NCI-H1436 treated with DMSO at 0.1 percent for 48 hours (cell line): ENCODE measurements at places on chromosomes 13 and 19.

GRCh38 chr13:37910790-37911189, 41.2 kb upstream of the TRPC4 start:
- DNase-seq = no peak

DNA sequence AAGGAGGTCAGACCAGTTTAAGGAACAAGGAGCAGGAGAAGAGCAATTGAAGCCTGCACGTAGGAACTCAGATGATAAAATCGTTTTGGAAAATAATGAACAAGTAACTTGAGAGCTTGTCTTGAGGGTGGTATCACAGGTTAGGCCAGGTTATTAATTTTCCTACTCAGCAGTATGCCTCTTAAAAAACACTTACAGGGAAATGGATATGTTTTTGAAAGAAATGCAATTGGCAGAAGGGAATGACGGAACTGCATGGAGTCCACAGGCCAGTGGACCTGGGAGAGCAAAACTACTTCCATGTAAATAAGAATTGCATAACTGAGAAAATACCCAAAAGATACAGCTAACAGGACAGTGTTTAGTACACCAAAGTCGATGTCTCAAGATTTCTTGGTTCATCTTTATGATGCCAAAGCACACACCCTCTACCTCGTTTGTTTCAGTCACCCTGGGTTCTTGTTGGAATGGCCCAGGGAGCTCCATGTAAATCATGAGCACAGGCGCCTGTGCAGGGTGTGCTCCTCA, 35.2 kb downstream of the MBNL2 start:
- no peak for DNase-seq

- DNase-seq = no peak
These were observed 9.4 kb downstream of the FOSB start for GRCh38 chr19:45477186-45477585.

DNA sequence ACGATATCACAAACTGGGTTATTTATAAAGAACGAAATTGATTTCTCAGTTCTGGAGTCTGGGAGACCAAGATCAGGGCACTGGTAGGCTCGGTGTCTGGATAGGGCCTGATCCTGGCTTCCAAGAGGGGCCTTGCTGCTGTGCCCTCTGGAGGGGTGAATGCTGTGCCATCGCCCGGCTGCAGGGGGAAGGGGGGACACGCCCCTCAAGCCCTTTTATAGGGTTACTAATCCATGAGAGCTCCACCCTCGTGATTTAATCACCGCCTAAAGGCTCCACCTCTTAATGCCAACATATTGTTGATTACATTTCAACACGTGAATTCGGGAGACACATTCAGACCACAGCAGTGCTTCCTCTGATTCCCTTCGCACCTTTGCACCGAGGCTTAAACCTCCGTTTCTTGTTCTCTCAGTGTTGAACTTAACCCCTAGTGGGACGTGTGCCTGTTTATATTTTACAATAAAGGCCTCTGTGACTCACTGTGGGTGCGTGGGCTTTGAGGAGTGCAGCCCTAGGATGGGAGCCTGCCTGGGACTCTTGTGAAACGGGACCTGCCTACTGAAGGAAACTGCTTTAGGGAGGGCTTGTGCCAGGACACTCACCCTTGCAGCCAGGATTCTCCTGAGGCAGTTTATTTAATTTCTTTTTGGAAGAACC, 52.4 kb upstream of the SPATA13 start:
- no peak for DNase-seq

GRCh38 chr13:95217920-95218830, 83.1 kb downstream of the ABCC4 start:
- no peak for DNase-seq

- no peak for DNase-seq
These were observed 199.2 kb downstream of the DLEU7 start for GRCh38 chr13:50644081-50644871.

DNA sequence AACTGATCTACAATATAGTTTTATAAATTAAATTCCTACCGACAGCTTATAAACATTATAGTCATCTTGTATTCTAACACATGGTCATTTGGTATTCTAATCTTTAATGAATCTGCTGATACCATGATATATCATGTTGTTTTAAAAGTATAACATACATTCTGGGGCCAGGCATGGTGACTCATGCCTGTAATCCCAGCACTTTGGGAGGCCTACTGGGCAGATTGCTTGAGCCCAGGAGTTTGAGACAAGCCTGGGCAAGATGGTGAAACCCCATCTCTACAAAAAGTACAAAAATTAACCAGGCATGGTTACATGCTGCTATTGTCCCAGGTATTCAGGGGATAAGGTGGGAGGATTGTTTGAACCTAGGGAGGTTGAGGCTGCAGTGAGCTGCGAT, 3.1 kb downstream of the ZNF383 start:
- DNase-seq = no peak

- no peak for DNase-seq
These were observed 31.2 kb downstream of the GAS6 start for GRCh38 chr13:113832631-113833030.

DNA sequence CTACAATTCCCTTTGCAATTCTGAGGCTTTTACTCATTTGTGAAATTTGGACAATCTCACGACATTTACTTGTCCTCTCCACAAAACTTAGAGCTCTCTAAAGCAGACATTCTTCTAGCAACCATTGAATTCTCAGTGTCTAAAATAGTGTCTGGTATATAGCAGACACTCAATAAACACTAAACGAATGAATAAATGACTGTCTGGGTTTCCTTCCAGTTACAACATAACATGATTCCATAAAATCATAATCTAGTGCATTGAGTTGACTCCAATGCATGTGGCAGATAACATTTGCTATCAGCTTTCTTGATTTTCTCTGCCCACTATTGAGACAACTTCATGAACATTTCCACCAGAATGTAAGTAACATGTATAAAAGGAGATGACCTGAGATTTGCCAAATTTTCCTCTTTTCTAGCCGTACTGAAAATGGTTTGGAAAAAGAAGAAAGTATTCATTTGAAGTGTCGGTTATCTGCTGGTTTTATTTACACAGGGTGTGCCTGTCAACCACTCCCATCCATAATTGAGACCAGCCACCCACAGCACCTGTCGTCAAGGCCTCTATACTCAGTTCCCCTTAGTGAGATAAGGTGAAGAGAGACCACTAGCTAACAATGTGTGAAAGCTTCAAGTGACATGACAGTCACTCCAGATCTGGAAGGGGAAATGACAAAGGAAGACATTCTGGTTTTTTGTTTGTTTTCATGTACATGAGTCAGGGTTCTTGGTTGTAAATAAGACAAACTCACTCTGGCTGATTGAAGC, 4.8 kb upstream of the SERP2 start:
- DNase-seq = no peak

GRCh38 chr13:47546391-47547225, 454.5 kb downstream of the SUCLA2 start:
- no peak for DNase-seq

DNA sequence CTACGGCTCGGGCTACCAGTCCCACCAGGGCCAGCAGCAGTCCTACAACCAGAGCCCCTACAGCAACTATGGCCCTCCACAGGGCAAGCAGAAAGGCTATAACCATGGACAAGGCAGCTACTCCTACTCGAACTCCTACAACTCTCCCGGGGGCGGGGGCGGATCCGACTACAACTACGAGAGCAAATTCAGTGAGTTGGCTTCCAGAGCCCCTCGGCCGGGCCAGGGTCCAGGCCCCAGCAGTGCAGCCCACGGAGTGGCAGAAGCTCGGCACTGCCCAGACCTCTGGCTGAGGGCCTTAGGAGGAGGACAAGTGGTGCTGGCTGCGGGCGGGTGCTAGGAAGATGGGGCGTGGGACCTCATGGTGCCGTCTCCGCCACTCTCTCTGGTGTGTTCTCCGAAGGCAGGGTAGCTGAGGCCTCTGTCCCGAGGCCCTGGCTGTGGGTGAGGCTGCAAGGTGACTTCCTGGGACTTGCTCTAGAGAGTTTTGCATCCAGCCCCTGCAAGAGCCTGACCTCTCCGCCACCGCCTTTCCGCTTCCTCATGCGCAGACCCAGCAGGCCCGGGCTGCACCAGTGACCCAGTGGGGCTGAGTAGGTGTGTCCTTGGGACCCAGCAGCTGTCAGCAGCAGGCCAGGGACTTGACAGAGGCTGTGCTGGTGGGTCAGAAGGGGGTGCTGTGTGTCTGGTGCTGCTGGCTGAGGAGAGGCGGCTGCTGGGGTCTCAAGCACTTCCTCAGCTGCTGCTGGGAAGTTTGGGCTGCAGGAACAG, 13.5 kb upstream of the QTRT1 start:
- no peak for DNase-seq

GRCh38 chr19:5996623-5997320, 18.8 kb upstream of the RANBP3 start:
- DNase-seq = no peak

DNA sequence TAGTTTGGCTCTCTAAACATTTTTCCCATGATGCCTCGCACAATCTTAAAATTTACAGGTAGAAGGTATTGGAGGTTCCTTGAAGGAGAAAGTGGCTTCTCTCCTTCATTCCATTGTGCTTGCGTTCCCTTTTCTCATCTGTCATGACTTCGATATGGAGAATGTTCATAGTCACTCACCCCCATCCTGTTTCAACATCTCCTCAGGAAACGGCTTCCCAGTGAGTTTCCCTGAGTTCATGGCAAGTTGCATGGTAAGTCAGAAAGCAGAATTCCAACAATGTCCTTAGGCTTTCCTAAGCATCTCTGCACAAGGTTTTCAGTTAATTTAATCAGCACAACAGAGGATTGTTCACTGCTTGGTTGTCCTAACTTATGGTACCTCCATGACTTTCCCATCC, 581.8 kb upstream of the SLITRK5 start:
- DNase-seq = no peak

GRCh38 chr13:39777021-39777420, 121.6 kb downstream of the COG6 start:
- no peak for DNase-seq

DNA sequence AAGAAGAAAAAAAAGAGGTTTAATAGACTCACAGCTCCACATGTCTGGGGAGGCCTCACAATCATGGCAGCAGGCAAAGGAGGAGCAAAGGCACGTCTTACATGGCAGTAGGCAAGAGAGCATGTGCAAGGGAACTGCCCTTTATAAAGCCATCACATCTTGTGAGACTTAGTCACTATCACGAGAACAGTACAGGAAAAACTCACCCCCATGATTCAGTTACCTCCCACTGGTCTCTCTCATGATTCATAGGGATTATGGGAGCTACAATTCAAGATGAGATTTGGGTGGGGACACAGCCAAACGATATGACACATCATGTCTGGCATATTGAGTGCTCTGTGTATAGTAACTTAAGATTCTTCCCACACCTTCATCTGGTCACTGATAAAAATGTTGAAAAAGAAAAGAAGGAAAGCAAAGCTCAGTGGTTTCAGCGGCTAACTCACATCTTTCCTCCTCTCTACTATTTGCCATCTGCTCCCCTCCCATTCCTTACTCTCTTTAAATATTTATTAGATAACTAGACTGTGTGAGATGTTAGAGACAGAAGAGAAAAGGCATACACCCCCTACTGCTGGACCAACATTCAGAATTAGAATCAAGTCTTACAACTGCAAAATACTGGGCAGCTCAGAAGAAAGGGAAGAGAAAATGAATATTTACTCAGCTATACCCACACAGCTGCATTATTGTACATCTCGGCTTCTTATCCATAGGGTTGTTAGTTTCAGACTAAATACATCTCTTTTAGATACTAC, 60.1 kb upstream of the AKAP11 start:
- DNase-seq = no peak

GRCh38 chr13:31200637-31200971, 829 bp downstream of the B3GLCT start:
- no peak for DNase-seq

DNA sequence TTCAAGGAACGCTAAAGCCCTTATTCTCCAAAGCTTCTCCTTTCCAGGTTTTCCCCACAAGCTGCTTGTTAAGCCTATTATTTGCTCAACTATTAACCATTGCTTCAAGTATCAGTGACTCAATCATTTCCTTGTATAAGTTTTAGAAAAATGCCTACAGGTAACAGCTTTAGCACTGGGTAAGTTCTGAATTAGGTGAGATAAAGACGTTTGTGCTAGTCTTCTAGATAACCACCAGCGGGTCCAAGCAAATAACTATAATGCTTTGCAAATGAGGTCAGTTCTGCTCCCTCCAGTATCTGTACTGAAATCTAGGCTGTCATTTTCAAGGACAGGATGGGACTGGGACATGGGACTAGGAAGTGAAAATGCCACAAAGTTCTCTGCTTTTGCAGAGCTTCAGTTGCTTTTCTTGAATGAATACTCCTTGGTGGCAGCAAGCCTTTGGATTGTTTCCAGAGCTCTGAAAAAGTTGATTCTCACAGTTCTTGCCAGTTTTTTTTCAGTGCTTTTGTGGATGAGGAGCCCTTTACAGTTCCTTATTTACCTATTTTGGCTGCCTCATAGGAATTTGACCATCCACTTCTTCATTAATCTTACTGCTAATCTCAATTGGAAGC, 1487.7 kb downstream of the EFNB2 start:
- no peak for DNase-seq

GRCh38 chr19:54271106-54271505, 9.8 kb downstream of the LILRB2 start:
- no peak for DNase-seq

GRCh38 chr19:40567750-40568494, 8.8 kb upstream of the SHKBP1 start:
- DNase-seq = no peak

DNA sequence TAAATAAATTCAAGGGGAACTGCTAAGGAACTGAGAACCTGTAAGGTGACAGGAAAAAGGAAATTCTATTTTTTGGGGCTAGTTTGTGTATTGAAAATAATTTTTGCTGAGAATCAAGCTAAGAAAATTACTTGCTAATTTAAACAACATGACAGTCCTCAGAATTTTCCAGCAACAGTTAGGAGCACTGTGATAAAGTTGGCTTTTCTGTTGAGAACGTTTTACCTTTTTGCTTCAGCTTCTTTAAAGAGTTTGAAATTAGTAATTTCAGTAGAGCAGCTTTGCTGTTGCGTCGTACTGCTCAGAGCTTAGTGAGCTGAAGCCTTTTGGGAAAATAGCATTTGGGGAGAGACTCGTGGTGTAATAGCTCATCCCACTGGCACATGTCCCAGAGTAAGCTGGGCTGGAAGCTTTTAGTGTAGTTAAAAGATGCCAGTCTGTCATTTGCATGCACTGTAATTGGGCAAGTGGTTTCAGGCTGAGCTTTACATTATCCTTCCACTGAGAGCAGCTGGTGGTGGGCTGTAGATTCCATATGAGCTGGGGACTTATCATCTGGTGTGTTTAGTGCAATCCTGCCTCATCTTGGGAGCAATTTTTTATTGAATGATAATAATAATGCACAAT, 69.8 kb downstream of the LRCH1 start:
- peak; percentile 10 for DNase-seq

DNA sequence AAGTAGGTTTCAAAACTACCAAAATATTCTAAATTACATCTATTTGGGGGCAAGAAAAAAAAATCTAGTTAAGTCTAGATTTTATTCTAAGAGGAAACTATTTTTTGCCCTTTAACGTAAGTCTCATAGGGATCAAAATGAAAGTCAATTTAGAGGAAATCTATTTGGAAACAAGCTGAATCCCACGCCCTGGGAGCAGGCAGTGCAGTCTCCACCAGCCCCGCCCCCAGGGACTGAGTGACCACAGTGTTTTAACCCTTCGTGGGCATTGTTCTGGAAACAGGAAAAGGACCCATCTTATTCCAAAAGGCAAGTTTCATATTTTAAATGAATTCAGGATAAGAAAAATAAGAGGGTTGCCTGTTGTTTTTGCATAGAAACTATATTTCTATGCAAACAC, 209.7 kb downstream of the SPRY2 start:
- no peak for DNase-seq
